ENCODE measurements at places on chromosomes 16 and 17. TPM values are rescaled to one million over a fixed set of nuclear protein-coding genes. Genes with fewer than 3 reads are reported as not detected.

- DNase-seq, result no peak
These were observed 7.8 kb upstream of the SLC5A11 start for GRCh38 chr16:24837969-24838368.

- no peak for DNase-seq
These were observed 609 bp upstream of the ZNF750 start for GRCh38 chr17:82840431-82840831.

GRCh38 chr17:65181237-65182061, 44.3 kb downstream of the RGS9 start:
- no peak for DNase-seq

- no peak for DNase-seq
These were observed 511.3 kb upstream of the HSBP1 start for GRCh38 chr16:83296505-83296904.

- no peak for DNase-seq
These were observed 16.3 kb upstream of the RBL2 start for GRCh38 chr16:53417976-53418375.

DNA sequence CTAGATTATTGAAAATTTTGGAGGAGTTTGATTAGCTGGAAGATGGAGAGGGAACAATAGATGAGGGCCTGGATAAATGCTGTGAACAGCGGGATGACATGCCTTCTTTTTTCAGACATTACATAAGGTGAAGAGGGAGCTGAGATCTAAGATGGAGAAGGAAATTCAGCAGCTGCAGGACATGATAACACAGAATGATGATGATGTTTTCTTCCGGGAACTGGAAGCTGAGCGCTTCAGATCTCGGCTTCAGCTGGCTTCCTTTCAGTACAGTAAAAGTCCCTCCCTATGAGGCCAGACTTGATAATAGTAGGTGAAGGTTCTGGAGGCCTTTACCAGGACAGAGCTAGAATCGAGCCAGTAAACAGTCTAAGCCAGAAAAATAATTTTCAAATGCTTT, 30.7 kb downstream of the CEP95 start:
- DNase-seq, result no peak

GRCh38 chr17:20156196-20157000, 147.2 kb downstream of the SPECC1 start:
- peak; percentile 11 for DNase-seq

DNA sequence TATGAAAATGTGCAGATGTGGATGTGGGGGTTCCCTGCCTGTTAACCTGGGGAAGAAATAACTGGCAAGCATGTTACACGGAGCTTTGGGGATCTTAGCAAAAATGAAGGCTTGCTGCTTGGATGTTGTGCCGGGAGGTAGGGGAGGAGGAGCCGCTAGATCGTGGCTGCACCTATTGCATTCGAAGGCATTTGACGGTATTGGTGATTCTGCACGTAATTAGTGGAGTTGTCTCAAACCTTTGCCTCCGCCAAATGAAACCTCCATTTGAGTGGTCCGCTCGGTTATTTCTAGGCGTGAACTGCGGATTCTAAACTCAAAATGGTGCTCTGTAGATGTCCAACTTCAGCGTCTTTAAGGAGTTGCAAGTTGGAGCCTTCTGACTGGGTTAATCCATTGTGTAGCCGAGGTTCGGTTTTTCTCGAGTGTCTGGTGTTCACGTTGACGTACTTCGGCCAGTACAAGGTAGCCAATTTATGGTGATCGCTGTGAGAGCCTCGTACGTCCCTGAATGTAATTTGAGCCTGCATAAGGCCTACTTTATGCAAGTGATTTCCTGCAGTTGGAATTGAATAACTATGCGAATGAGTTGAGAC, 1.5 kb downstream of the TNRC6C start:
- peak; percentile 67 for DNase-seq

The ITGB4 gene
- polyA plus RNA-seq, result 6.7 TPM

The PRSS33 gene
- not detected for polyA plus RNA-seq

The FBXW10B gene
- polyA plus RNA-seq, result 1.3 TPM

The HOXB1 gene
- not detected for polyA plus RNA-seq

Data from endothelial cell of umbilical vein (primary cell).